ENCODE measurements at places on chromosomes 1 and 21.
A peak's percentile ranks its signal among the peaks of the same experiment; 100 is the strongest.

DNA sequence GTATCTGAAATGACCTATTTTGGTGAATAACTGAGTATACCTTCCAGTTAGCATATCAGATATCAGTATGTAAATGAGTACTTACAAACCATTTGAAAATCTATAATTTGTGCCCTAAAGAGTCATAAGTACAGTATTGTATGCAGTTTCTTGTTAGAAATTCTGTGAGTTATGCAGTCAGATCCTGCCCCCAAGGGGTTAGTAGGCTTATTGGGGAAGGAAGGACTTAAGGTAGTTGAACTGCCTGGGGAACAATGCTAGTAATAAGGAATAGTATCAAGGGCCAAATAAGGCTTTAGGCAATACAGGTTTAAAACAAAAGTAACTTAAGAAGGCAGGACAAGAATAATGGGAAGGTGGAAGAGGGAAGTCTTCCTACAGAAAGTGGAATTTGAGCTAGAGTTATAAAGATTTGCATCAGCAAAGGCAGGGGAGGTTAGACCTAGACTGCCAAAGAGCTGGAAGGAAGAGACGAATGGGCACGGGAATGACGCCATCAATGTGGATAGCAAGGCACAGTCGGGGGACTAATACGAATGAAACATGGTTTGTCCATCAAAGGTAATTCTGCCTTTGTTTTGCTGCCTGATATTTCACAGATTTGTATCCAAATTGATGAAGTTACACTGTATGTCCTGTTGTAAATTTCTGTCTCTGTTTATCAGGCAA is 182.9 kb upstream of the DPYD start:
- no peak for DNase-seq

- peak; percentile 49 for DNase-seq
Measured at GRCh38 chr1:48061162-48062136, 64.3 kb upstream of the TRABD2B start.

- DNase-seq: no peak
Measured at GRCh38 chr21:39111931-39112550, 71.2 kb downstream of the PSMG1 start.

DNA sequence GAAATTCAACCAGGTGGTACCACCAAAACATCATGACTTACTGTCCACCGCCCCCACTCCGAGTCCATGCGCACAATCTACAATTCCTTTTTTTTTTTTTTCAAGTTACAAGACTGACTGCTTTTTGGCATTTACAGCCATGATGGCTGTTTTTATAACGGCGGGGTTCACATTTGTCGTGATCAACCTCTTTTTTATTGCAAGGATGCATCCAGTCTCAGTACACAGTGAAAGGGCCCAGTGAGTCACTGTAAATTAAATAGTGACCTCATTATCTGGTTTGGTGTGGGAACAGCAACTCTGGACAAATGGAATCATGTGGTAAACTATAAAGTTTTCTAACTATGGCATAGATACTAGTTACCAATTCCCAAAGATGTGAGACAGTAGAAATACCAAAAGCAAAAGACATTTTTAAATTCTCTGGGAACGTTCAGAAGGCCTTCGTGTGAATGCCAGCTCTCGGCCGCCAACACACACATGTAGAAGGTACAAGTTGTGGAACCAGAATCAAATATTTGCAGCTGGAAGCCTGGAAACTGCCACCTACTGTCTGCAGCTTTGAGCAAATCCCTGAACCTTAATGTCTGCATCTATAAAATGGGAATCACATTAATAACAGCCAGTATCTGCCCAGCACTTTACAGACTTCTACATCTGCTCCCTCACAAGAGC is 4.9 kb downstream of the GLIS1 start:
- DNase-seq: peak; percentile 40

DNA sequence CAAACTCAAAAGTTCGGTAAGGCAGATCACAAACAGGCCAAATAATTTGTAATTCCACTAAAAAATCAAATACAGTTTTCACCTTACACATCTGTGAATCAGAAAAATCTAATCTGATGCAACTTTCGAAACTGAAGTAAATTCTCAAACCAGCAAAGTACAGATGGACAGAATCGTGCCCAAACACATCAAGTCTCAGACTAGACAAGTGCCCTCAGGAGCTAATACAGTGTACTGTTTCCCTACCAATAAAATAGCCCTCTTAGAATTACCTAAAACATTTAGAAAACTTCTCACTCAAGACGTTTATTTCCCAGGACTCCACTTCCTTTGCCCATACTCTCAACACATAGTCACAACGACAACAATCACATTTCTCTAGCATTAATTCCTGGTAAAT is 134.2 kb downstream of the SMYD2 start:
- no peak for DNase-seq

GRCh38 chr1:57889676-57890320 is 465.9 kb upstream of the DAB1 start:
- DNase-seq: no peak

DNA sequence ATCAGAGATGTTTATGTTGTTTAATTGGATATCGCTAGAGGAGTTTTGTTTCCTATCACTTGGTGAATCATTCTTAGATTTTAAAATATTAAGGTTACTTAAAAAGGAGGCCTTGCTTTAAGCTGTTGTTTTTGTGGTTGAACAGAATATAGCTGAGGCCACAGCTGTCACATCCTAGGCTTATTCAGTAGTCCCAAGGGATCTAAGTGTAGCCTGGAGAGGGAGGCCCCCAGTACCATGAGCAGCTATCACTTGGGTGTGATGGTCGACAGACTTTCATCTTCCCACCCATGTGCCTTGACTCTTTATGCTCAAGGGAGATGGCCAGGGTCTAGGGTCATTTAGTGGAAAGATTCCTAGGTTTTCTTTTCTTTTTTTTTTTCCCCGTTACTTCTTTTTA is 278.7 kb downstream of the HHAT start:
- no peak for DNase-seq

DNA sequence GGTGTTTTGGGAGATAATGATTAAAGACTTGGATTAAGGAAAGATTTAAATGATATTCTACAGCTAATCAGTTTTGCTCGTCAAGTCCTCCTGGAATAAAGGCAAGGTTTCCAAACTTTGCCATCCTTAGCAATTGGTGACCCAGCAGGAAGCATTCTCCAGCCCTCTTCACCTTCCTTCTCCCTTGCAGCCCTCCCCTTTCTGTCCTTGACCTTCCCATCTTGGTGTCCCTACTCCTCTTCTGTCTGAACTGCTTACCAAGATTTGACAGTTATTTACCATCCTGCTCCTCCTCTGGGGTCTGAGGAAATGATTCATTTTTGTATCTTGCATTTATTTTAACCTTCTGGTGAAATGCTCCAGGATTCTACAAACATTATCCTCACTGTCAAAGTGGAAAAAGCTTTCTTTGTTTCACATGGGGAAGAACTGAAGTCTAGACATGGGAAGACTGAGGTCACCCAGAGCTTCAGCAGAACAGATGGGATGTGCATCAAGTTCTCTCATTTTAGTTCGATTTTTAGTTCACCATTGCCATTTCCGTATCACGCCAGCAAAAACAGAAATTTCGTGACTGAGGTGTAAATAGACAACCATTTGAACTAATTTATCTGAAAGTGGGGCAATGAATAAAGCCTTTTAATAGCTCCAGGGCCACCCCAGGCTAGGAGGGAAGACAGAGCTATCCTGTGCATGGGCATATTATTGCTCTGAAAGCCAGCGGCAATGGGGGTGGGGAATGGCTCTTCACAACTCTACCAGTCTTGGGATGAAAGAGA is 504.4 kb upstream of the PLXNA2 start:
- no peak for DNase-seq

DNA sequence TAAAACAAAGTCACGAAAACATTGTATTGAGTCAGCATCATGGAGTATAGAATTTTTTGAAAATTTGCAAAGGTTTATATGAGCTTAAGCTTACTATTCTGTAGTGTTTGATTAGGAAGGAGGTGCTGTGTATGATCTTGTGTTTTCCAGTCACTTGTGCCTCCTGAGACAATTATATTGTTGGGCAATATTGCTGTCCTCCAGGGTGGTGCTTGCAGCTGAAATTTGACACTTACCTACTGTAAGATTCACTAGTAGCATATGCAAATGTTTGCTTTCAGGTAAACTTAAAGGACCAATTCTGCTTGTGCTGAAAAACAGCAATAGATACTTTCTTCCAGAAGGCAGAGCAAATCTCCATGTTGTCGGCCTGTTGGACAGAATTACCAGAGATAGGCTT is 268.0 kb downstream of the TGFB2 start:
- no peak for DNase-seq

- DNase-seq: no peak
Measured at GRCh38 chr21:42109873-42110525, 38.9 kb downstream of the UMODL1 start.

GRCh38 chr1:16324456-16324890 is 27.8 kb downstream of the FBXO42 start:
- peak; percentile 70 for DNase-seq

DNA sequence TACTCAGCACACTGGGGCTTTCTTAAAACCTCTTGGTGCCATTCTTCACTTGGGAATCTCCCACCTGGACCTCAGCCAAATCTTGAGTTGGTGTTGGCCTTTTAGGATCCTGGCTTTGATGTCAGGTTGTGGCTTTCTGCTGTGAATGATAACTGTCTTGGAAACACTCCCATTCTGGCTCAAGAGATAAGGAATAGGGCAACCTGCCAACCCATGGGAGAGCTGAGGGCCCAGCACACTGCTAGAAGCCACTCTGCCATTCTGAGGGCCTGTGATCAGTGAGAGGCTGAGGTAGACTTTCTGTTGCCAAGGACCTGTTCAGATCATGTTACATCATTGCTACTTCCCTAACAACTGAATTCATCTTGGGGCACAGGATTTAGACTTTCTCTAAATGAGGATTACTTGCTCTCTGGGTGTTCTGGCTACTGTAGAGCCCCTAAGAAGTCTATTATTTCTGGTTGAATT is 45.8 kb downstream of the TTC39A start:
- peak; percentile 68 for DNase-seq

DNA sequence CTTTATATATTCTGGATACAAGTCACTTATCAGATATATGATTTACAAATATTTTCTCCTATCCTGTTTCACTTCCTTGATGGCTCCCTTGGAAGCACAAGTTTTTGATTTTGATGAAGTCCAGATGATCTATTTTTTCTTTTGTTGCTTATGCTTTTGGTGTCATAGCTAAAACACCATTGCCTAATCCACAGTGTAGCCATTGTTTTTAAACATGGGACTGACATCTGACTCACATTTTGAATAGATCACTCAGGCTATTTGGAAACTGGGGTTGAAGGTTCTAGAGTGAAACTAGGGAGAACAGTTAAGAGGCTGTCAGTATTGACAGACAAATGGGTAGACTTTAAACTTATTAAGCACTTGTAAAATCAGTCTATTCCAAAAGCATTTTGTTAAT is 16.6 kb downstream of the AK4 start:
- DNase-seq: peak; percentile 41

DNA sequence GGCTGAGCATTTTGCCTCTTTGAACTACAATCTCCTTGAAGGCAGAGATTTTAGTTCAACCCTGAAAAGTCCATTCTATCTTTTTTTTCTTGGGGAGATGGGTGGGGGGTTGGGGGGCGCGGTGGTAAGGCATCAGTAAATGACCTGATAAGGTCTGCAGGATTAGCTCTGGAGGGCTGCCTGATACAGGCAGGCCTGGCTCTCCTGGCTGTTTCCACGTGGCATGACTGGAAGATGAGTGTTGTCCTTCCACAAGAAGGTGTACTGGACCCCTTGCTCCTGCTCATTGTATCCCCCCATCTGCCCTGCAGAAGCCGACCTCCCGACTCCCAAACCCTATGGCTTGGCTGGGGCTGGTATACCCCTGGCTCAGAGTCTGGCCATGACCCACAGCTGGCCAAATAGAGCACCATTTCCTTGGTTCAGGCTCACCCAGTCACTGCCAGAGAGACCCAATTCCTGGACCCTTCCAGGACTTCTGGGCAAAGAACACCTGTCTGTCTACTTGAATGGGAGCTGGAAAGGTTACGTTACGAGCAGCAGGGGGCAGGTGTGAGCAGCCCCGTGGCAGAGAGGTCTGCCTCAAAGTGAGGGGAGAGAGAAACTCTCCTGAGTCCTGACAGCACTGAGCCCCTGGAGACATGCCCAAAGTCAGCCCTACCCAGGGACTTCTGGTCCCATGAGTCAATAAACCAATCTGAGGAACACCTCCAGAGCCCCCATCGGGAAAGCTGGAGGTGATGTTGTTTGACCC is 17.0 kb downstream of the DHRS3 start:
- peak; percentile 52 for DNase-seq

- DNase-seq: no peak
Measured at GRCh38 chr1:66327588-66327987, 206.4 kb upstream of the SGIP1 start.
